ENCODE measurements at places on chromosomes 11 and 22.
A peak's percentile ranks its signal among the peaks of the same experiment; 100 is the strongest.

DNA sequence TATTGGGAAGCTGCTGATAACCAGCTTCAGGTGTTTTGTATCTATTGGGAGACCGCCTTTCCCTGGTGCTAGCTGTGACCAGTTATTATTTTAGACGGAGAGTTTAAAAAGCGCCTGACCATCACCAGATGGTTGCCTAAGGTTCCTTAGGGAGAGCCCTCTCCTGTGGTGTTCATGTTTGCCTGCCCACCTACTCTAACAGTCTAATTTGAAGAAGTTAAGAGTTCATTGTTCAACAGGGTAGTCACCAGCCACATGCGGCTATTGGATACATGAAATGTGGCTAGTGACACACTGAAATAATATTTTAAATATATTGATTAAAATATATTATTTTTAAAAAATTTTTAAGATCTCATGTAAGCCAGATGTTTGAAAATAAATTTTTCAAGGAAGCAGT, 71.3 kb upstream of the SLN start:
- no peak for DNase-seq

DNA sequence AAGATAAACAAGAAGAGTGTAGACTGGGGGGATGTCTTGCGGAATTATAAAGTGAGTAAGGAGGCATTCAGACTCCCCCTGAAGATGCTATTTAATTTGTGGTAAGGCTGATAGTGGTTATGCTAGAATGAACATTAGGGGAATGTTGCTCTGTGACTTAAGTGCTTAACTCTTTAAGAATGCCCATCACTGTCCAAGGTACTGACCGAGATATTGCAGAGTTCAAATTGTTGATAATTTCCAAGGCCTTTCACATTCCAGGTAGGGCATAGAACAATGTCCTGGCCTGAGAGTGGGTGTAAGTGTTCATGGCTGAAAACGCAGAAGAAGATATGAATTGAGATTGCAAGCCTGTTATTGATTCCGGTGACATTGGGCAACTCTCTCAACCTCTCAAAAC, 90.3 kb upstream of the SEZ6L start:
- DNase-seq = no peak

DNA sequence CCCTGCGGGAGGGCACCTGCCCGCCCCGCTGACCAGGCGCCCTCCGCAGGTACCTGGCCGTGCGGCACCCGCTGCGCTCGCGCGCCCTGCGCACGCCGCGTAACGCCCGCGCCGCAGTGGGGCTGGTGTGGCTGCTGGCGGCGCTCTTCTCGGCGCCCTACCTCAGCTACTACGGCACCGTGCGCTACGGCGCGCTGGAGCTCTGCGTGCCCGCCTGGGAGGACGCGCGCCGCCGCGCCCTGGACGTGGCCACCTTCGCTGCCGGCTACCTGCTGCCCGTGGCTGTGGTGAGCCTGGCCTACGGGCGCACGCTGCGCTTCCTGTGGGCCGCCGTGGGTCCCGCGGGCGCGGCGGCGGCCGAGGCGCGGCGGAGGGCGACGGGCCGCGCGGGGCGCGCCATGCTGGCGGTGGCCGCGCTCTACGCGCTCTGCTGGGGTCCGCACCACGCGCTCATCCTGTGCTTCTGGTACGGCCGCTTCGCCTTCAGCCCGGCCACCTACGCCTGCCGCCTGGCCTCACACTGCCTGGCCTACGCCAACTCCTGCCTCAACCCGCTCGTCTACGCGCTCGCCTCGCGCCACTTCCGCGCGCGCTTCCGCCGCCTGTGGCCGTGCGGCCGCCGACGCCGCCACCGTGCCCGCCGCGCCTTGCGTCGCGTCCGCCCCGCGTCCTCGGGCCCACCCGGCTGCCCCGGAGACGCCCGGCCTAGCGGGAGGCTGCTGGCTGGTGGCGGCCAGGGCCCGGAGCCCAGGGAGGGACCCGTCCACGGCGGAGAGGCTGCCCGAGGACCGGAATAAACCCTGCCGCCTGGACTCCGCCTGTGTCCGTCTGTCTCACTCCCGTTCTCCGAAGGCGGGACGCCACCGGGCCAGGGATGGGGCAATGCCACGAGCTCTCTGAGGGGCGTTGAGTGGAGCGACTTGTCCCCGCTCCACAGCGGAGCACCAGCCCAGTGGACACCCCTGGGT, 1.8 kb downstream of the GALR3 start:
- no peak for DNase-seq

DNA sequence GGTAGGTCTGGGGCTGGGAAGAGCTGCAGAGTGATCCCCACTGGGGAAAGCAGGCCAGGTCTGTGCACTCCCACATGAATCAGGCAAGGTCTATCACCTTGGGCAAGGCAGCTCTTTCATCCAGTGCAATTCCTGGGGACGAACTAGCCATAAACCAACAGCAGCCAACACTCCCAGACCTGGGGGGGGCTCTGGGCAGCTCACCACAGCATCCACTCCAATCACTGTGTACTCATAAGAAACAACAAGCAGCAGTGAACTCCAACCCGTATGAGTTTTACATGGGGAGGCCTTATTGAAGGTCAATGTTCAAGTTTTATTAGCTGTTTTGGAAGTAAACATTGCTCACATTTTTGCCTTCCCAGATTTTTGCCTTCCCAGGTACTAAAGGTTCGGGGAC, 157.4 kb upstream of the NAV2 start:
- DNase-seq = no peak

- no peak for DNase-seq
Observed at GRCh38 chr11:45563810-45564209, 101.6 kb downstream of the CHST1 start.

DNA sequence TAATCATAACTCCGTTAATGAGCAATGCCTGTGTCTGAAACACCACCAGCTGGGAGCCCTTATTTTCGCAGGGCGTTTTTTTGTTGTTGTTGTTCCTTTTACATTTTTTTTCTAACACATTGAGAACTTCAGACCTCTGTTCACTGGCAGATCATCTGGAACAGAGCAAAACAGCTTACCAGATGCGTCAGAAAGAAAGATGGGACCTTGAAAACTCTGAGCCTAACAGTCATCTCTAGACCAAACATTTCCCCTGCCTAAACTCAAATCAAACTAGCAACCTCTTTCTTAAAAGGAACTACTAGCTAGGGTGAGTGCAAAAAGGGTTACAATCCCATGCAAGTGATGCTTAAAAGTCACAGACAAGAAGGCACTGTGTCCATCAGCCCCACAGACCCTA, 93.2 kb downstream of the PLEKHA7 start:
- no peak for DNase-seq

DNA sequence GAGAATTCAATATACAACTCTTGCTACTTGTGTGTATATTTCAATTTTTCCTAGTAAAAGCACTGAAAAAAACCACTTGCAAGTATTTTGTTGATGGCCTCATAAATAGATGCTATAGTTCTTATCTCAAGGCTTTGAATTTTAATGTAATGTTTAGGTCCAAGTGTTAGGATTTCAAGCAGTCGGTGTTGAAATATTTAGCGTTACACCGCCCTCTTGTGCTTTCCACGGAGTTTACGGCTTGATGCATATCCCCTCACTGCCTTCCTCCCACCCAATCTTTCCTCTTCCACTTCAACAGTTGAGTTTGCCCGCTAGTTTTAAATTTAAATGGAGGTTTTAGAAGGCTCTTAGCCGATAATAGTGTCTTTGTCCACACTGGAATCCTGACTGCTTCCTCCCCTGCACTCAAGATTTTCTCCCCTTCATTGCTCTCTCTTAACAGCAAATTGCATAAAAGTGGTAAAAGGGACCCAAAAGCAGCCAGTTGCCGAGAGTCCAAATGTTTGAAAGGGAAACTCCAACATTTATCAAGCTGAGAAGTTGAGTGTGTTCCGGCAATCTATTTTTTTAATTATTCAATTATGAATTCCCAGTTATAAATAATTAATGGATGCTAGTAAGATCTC, 25.9 kb upstream of the HTATIP2 start:
- DNase-seq = peak; percentile 40
